ENCODE measurements at places on chromosomes 5 and 9.

- DNase-seq = no peak
Observed at GRCh38 chr5:150616024-150616470, 24.4 kb upstream of the SYNPO start.

DNA sequence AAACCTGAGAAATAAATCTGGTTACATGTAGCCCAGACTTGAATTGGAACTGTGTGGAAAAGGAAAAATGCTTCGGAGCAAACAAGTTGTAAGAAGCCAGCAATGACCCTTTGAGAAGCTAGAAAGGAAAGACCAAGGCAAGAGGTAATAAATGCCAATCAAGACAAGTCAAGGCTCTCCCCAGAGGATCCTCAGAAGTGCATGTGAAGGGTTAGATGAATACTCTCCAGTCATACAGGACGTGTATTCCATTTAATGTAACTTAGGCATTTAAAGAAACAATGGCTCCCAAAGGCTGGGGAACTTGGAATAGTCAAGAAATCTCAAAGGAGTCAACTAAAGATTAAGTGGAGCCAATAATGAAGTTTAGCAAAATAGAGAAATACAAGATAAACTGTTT lies 36.2 kb downstream of the EPB41L4A start:
- no peak for DNase-seq

GRCh38 chr9:136560586-136560985 lies 14.7 kb upstream of the NOTCH1 start:
- no peak for DNase-seq

GRCh38 chr5:18465833-18466681 lies 831.8 kb downstream of the TAF11L14 start:
- peak; percentile 37 for DNase-seq

GRCh38 chr5:322942-323879 lies 1.7 kb downstream of the AHRR start:
- no peak for DNase-seq

DNA sequence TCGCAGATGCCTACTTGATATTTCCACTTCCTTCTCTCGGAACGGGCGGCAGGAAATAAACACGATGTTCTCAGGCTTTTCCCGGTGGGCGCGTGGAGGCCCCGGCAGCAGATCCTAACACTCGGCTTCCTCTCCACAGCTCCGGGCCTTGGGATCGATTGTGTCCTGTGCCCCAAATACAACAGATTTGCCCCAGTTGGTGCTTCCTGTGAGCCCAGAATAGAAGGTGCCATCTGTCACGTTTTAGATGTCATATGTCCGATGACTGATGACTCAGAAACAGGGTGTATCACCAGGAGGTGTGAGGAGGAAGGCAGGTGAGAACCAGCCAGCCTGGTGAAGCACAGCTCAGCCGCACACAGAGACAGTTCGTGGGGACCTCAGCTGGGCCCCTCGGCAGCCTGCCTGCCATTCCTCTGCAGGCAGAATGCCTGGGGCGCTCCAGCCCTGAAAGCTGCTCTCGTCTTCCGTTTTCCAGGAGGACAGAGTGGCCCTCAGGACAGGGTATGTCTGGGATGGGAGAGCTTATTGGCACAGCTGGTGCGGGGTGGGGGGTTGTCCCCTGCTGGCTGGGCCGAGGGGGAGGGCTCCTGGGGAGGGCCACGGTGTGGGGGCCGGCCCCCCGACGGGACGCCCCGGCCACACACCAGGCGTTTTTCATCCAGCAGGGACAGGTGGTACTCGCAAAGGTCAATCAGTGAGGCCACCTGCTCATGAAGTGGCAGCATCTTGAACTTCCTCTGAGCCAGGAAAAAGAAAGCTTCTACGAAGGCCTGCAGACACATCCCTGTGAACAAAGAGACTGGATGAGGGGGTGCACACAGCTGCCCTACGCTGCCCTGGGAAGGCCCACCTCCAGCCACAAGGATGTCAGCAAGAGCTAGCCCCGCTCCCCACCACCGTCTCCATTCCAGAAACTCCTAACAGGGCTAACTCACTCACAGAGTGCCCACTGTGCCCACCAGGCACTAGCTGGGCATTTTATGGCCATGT lies 171.0 kb downstream of the DAB2IP start:
- DNase-seq = peak; percentile 27

- DNase-seq = no peak
Observed at GRCh38 chr5:107099506-107099905, 571.2 kb downstream of the EFNA5 start.

- no peak for DNase-seq
Observed at GRCh38 chr5:171418982-171419687, at the start of gene FGF18. TSS of gene FGF18 (plus strand) at chr5:171419647. CDS start at chr5:171420200, 553 bp downstream.

GRCh38 chr5:90185897-90186468 lies 223.6 kb downstream of the CETN3 start:
- no peak for DNase-seq

- no peak for DNase-seq
Observed at GRCh38 chr9:100938507-100938906, 90.0 kb upstream of the PLPPR1 start.

GRCh38 chr9:8804613-8805012 lies 1005.0 kb upstream of the DMAC1 start:
- DNase-seq = no peak

- DNase-seq = peak; percentile 16
Observed at GRCh38 chr5:14706615-14707021, 42.1 kb downstream of the OTULIN start.

- no peak for DNase-seq
Observed at GRCh38 chr5:60023255-60023654, 129.7 kb upstream of the PDE4D start.

- DNase-seq = no peak
Observed at GRCh38 chr5:143372187-143372829, 31.2 kb downstream of the NR3C1 start.

GRCh38 chr5:146744068-146744745 lies 134.3 kb downstream of the PPP2R2B start:
- DNase-seq = peak; percentile 51

DNA sequence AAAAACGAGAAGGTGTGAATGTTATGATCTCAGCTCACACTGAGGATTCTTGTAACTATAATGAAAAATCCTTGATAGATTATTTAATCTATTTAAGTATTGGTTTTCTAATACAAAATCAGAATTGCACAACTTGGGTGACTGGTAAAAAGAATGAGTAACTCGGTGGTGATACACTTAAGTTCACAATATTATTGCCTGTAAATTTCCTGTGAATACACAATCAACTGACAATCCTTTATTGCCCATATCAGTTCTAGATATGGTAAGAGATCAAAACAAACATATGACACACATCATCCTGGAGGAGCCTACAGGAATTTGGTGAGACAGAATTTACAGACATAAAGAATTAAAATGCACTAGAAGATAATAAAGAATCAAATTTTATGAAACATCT lies 14.1 kb upstream of the LURAP1L start:
- no peak for DNase-seq

DNA sequence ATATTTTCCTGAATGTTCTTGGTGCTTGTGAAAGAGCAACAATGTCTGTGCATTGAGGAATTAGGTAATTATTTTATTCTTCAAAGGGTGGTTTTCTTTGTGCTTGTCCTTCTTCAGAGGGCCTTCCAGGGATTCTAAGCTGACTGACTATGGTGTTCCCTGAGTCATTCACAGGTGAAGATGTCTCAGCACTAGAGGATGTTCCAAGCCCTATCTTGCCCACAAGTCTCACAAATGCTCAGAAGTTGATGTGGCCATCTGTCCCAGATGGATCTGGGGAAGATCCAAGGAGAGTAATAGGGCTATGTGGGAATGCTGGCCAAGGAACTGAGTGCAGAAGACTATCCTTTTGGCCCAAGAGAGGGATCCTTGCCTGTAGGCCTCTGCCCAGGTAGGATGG lies 120.9 kb downstream of the ADAMTSL1 start:
- DNase-seq = no peak

- DNase-seq = no peak
Observed at GRCh38 chr5:72673180-72673579, 143.3 kb upstream of the TNPO1 start.

DNA sequence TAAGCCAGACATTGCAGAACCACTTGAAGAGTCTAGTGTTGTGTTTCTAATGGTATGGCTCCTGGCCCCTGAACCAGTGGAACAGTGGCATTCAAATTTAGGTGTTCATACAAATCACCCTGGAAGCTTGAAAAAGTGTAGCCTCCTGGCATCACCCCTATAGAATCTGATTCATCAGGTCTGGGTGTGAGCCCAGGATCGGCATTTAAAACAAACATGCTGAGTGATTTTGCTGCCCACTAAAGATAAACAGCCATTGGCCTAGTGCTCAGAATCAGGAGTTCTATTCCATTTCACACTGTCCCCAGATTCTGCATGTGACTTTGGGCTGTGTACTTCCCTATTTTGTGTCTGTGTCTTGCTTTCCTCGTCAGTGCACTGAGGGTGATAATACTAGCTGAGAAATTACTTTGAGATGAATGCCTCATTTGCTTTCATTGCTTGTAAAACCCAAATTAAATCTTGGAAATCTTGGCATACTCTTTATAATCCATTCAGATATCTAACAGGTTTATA lies 241.5 kb upstream of the CLINT1 start:
- no peak for DNase-seq

DNA sequence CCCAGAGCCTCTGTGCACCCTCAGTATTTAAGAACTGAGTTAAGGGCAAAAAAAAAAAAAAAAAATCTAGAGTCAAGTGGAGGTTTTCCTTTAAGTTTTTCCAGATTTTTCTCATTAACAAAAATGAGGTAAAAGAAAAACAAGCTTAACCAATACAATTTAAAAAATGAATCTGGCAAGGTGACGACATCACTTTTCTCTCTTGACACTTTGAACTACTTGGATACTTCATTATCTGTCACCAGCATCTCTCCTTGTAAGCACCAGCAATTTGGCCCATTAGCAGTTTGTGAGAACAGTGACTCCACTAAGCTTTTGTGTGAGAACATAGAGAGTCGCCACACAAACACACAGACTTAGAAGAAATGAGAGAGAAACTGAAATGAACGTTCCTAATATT lies 345.7 kb upstream of the SLC30A5 start:
- no peak for DNase-seq

DNA sequence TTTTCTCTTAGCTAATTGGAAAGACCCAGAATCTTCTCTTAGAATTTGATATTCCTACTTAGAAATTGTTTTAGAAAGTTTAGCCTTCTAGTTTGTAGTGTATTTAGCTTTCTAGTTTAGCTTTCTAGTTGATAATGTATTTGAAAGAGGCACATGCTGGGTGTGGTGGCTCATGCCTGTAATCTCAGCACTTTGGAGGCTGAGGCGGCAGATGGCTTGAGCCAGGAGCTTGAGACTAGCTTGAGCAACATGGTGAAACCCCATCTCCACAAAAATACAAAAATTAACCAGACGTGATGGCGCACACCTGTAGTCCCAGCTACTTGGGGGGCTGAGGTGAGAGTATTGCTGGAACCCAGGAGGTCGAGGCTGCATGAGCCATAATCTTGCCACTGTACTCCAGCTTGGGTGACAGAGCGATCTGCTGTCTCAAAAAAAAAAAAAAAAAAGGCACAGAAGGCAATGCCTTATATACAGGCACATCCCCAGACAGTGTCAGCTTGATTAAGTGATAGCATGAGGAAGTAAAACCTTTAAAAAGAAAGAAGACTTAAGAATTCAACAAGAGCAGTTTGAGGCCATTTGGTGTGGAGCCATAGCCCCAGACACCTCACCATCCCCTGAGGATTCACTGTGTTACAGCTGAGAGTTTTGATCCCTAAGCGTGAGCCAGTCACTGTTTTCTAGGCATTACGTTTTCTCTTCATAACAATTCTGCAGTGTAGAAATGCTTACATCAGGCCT lies 34.6 kb downstream of the ZSWIM6 start:
- no peak for DNase-seq

DNA sequence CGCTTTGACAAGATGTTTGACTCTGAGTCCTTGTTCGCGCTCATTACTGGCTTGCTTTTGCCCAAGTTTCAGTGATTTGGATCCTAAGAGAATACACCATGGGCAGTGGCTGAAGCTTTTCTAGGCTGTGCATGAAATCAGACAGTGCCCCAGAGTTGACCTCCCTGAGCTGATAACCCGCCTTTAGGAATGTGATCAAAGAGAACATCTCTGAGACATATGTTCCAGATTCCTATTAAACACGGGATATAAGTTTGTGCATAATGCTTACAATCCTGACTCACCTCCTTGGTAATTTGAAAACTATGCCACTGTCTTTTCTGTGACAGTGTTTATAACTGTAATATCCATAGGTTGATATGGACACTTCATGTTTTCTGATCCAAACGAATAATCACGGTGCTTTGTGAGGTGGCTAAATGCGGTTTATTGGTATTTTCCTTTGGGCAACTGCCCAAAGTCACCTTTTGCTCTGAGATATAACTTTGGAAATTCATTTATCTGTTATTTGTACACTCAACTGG lies 732.9 kb downstream of the MTRR start:
- DNase-seq = no peak

DNA sequence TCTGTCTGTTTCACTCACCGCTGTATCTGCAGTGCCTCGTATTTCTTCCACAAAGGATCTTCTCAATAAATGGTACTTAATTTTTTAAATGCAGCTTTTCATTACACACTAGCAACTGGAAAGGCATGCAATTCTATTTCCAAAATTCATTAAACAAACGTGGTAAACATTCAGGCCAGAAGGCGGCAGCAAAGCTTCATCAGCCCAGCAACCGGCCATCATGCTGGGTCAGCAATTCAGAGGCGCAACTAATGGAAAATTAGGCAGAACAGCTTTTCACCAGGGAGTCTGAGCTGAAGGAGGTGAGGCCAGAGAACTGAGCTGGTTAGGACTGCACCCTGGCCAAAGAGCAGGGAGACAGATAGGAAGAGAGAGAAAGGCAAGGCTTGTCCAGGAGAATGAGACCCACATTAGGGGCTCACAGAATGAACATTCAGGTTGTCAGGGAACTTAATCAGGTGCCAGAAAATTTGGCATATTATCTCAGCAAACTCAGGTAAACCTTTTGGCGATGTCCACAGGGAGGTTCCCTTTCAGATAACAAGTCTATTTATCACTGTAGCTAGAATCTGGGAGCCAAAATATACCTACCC lies 17.7 kb upstream of the RNF180 start:
- peak; percentile 6 for DNase-seq

DNA sequence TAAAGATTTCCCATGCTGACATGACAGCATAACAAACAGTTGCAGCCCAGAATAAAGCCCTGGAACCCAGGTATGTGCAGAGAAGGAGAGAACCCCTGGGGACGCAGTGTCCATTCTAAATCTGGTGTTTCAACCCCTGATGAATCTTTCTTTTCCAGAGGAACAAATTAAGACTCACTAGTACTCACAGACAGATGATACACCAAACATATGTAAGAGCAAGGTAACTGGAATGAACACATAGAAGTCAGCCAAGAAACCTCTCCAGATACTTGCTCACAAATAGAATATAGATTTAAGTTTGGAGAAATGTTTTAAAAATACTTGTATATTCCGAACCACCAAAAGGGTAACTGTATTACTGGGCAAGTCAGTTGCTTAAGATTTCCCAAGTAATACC lies 130.8 kb upstream of the OTULINL start:
- no peak for DNase-seq

- no peak for DNase-seq
Observed at GRCh38 chr5:156683509-156683908, 166.6 kb upstream of the PPP1R2B start.

Measured in occipital lobe (tissue), 3 donors.